ENCODE measurements at places on chromosomes 5 and 9. TPM values are rescaled to one million over a fixed set of nuclear protein-coding genes. Genes with fewer than 3 reads are reported as not detected.

FOXD4L3 gene
- not detected for total RNA-seq

MUSK gene
- 0.16 TPM for total RNA-seq

C1QTNF2 gene
- total RNA-seq, result 5.7 TPM

- DNase-seq, result no peak
Observed at GRCh38 chr9:119667163-119667562, 297.9 kb upstream of the BRINP1 start.

PPIC gene
- 133 TPM for total RNA-seq

- no peak for DNase-seq
Observed at GRCh38 chr5:133696006-133696584, 83.8 kb upstream of the FSTL4 start.

GRCh38 chr5:151924564-151925301, at the start of gene GLRA1:
Gene GLRA1, minus strand, starts transcription at chr5:151924851. Its CDS starts 302 bp downstream, at chr5:151924549.
- DNase-seq, result peak; percentile 37

DNA sequence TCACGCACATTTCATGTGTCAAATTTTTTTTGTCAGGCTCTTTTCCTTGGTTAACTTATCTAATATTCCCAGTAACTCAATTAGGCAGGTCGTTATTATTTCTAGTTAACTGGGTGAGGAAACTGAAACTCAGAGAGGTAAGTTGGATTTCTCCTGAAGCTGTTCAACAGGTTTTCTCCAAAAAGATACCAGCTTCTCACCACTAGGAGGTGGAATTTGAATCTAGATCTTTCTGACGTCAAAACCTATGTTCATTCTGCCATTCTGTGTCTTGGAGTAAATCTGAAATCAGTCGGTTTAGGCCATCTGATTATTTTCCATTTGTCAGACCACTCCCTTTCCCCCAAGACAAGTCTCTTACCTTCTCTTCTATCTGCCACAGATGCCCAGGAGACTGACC, 572.9 kb downstream of the ACTL7B start:
- DNase-seq, result no peak

DNA sequence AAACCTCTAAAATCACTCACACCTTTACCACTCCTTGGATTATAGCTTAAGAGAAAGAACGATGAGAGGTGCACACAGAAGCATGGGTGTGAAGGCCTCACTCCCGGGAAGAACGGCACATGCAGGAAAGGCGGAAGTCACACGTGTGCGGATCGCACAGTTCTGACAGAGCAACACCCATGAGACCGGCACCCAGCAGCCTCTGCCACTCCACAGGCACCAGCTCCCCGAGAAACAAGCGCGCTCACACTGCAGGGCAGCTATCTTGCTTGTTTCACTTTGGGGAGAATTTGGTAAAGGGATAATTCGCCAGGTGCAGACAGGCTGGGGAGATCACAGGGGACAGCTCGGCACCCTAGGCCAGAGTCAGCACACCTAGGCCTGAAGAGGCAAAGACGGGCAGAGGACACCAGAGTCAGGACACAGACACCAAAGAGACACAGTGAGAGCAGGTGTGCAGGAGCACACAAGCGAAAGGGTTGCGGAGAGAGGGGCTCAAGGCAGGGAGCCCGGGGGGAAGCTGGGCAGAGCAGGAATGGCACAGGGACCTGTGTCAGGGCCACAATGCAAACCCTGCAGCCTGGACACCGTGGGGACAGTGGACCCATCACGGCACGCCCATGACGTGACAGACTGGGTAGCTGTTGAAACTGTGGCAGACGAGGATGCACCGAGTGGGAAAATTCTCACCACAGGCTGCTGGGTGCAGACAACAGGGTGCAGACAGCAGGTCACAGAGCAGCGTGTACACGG, 81.7 kb downstream of the CAMSAP1 start:
- no peak for DNase-seq

- DNase-seq, result peak; percentile 81
Observed at GRCh38 chr5:169788168-169788567, 151.1 kb downstream of the DOCK2 start.

DNA sequence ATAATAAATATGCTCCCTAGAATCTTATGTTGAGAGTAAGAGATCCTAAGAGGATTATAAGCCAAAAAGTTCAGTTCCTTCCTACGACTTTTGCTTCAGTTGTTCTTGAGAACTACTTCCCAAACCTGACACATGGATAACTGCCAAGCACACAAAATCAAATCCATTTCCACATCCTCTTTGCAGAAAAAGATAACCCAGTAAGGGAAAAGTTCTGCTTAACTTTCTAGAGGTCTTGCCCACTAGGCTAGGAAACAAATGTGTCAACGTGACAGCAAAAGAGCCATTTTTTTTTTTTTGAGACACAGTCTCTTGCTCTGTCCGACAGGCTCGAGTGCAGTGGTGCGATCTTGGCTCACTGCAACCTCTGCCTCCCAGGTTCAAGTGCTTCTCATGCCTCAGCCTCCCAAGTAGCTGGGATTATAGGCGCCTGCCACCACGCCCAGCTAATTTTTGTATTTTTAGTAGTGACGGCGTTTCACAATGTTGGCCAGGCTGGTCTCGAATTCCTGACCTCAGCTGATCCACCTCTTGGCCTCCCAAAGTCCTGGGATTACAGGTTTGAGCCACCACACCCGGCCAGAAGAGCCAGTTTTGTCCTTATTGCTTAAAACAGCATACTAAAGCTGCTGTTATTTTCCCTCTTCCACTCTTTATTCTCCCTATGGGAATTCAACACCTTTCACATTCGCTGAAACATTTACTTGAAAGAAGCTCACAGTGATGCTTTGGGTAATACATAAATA, 24.2 kb downstream of the CSNK1A1 start:
- DNase-seq, result no peak

DNA sequence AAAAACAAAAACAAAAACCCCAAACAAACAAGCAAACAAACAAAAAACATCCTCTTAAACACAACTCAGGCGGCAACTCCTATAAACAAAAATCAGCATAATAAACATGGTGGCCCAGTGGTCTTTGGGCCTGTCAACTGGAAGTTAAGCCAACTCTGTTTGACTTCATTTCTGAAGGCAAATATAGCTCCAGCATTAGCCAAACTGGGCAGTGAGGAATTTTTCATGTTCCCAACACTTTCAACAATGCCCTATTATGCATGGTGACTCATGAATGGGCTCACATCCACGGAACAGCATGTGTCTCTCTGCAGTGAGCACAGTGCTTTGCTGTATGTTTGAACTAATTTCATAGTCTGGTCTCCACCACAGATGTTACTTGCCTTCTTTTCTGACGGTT, 143.9 kb upstream of the STC2 start:
- DNase-seq, result peak; percentile 86

DNA sequence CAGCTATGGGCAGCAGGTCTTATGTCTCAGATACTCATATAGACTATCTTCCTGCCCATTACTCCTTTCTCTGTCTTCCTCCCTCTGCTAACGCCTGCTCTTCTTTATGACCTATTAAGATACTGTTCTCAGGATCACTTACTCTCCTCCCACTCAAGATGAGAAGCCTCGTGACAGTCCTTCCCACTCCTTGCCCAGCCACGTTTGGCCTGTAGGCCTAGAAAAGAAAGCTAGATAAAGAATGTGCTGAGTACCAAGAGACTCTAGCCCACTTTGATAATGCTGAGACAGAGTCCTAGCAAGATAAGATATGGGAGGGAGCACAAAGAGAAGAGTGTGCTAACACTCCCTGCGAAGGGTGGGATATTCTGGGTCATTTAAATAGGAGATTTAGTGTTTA, 6.8 kb upstream of the DENND4C start:
- DNase-seq, result no peak

F2RL1 gene
- total RNA-seq, result 0.41 TPM

OR1J2 gene
- total RNA-seq, result not detected

FLT4 gene
- not detected for total RNA-seq

GRCh38 chr9:20557890-20558565, 64.3 kb downstream of the MLLT3 start:
- DNase-seq, result no peak

DNA sequence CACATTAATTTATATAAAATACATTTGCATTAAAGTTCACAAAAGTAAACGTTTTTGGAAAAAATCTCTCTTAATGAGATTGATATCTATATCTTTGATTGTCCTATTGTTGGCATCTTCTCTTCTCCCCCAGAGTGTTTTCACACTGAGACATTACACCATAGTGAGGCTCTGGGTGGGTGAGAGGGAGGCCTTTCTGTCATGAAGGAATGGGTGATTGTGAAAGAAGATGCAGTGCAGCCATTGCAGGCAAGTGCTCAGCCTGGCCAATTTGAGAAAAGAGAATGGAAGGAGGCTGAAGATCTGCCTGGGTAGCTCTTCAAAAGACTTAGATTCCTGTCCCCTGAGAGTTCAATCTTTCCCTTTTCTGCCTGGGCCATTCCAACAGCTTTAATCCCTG, 140.8 kb downstream of the SLC12A2 start:
- no peak for DNase-seq

GRCh38 chr9:117952581-117952980, 248.4 kb downstream of the TLR4 start:
- DNase-seq, result no peak

DNA sequence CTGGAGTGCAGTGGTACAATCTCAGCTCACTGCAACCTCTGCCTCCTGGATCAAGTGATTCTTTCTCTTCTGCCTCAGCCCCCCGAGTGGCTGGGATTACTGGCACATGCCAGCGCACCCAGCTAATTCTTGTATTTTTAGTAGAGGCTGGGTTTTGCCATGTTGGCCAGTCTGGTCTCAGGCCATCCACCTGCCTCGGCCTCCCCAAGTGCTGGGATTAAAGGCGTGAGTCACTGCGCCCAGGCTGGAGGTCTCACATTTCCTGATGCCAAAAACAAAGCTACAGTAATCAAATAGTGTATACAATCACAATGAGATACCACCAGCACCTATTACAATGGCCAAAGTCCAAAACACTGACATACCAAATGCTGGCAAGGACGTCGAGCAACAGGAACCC, 51.1 kb downstream of the TTLL11 start:
- DNase-seq, result no peak

All from SJSA1 (cell line).